ENCODE measurements at places on chromosomes 7 and 10.

DNA sequence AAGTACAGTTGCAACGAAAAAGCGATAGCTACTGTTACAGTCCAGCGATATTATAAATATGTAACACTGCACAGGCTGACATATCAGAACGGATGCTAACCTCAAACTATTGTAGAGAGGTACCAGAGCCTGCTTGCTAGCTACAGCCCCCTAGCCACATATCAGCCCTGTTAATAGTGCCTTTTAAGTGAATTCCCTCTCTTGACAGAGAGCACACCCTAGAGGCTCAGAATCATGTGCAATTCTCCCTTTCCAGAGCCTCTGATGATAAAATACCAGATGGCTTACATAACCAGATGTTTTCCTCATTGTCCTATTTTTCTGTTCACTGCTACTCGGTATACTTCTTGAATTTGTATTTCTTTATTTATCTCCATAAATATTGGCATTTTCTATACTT is 960.7 kb upstream of the CELF2 start:
- no peak for ATAC-seq

- no peak for ATAC-seq
These were observed 142.6 kb downstream of the PLXDC2 start for GRCh38 chr10:19958787-19959186.

- ATAC-seq, result peak; percentile 56
These were observed 18.6 kb upstream of the RAPGEF5 start for GRCh38 chr7:22375359-22376048.

DNA sequence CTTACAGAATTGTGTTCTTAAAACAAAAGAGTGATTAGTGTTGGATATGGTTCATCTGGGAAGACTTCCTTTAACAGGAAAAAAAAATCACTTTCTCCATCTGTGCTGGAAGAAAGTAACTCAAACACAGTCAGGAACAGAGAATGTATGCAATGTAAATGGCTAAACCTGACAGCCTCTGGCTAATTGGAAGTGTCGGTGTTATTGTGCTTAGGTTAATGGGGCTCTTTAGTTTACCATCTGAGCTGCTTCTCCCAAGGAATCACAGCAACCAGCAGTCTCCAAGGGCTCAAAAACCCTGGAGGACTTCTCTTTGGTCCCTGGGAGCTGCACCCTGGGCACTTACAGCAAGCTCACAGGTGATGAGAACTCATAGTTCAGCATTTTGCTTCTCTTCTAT is 724.5 kb downstream of the LRMDA start:
- ATAC-seq, result no peak

GRCh38 chr7:30143748-30144251 is 9.0 kb downstream of the MTURN start:
- peak; percentile 17 for ATAC-seq

DNA sequence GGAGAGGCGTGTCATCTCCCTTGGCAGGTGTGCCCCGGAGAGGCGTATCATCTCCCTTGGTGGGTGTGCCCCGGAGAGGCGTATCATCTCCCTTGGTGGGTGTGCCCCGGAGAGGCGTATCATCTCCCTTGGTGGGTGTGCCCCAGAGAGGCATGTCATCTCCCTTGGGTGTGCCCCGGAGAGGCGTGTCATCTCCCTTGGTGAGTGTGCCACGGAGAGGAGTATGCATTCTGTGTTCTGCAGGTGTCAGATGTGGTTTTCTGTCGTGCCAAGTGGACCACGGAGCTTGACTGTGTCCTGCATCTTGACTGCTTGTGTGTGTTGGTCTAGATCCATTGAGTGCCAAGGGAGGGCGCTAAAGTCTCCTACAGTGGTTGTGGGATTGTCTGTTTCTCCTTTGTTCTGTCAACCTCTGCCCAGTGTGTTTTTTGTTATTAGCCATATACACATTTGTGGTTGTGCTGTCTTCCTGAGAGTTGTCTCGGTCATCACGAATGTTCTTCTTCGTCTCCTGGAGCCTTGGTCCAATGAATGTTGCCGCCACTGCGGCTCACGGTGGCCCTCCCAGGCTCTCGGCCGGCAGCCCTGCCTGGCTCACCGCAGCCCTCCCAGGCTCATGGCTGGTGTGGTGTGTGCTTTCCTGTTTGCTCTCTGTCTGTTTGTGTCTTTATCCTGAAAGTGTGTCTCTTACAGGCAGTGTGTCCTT is 96.8 kb downstream of the INPP5A start:
- ATAC-seq, result no peak

GRCh38 chr7:136741941-136742340 is 126.5 kb upstream of the CHRM2 start:
- ATAC-seq, result no peak

DNA sequence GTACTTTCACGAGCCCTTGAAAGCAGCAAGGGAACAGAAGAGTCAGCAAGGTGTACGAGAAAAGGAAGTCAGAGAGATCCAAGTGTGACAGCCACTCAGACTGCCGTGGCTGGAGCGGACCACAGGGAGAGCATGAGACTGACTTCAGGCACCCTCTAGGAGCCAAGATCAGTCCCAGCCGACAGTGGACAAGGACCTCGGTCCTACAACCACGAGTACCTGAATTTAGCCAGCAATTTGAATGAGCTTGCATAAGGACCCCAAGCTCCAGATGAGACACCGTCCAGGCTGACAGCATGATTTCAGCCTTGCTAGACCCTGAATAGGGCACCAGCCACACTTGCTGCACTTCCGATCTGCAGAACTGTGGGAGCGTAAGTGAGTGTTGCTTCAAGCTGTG is 13.7 kb upstream of the EBF3 start:
- ATAC-seq, result no peak

DNA sequence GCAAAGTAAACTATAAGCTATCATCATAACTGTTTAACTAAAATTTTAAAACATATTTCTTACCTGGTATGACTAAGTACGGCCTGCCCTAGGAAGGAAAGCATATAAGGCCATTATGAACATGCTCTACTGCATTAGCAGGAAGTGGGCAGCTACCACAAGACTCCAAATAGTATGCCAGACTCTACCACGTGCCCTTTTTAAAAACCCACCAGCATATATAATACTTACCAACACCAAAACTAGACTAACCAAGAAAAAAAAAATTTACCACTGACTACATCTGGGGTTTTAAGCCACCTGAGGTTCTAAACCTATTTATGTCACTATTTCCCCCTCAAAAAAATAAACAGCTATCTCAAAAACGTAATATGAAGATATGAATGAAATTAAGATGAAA is 30.1 kb downstream of the NUDCD3 start:
- ATAC-seq, result no peak

GRCh38 chr7:78792624-78793023 is 660.8 kb downstream of the MAGI2 start:
- no peak for ATAC-seq

DNA sequence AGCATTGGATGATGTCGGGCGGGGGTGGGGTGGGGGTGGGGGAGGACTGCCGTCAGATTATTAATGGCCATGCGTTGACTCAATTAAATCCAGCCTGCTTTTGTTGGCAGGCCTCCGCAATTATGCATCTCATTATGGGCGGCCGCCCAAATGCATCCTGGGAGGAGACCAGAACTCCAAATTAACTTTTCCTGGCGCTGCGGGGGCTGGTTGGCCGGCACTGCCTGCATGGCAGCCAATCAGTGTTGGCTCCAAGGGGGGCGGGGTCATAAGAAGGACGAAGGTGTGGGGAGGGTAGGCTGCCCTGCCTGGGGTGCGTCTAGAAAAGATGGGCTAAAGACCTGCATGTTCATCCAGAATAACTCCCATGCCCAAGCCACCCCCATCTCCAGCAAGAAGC is 83.9 kb upstream of the PAX2 start:
- no peak for ATAC-seq

- ATAC-seq, result peak; percentile 15
These were observed 177.9 kb downstream of the TAX1BP1 start for GRCh38 chr7:27917774-27918314.

DNA sequence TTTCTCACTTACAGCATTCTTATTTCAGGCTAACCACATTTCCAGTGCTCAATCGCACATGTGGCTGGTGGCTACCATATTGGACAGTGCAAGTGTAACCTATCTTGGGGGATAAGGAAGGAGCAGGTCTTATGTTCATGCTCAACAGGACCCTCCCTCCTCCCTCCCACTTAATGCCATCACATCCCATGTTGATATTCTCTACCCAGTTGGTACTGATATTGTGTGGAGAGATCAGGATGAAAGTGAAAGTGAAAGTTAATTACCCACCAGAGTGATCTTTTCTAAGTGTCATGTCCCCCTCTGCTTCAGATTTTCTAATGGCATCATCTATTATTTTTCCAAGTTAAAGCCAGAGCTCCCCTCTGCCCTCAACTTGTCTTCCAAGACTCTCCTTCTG is 91.6 kb downstream of the BMPER start:
- no peak for ATAC-seq

DNA sequence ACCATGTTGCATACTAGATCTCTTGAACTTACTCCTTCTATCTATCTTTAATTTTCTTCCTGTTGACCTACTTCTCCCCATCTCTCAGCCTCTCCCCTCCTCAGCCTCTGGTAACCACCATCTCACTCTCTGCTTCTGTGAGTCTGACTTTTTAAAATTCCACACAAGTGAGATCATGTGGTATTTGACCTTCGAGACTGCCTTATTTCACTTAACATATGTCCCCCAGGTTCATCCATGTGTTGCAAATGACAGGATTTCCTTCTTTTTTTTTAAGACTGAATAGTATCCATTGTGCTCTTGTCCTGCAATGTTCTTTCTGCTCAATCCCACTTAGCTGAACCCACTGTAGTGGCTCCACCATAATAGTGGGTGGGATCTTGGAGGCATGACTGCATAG is 51.4 kb upstream of the DNAJC1 start:
- ATAC-seq, result no peak

DNA sequence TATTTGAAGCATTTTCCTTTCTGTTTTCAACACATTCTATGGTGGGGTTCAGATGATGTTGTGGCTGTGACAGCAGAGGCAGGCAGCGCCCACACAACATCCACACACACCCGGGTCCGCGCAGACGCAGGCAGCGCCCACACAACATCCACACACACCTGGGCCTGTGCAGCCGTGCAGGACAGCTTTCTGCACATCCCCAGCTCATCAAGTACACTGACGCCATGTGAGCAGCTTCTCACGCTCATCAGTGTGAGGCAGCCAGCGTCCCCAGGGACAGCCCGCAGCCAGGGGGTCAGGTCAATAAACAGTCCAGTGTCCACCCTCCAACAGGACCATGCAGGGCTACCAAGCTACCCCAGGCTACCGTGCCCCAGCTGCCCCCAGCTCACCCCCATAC is 272.8 kb upstream of the TCERG1L start:
- ATAC-seq, result no peak

GRCh38 chr10:96636551-96636950 is 49.7 kb upstream of the TM9SF3 start:
- no peak for ATAC-seq

DNA sequence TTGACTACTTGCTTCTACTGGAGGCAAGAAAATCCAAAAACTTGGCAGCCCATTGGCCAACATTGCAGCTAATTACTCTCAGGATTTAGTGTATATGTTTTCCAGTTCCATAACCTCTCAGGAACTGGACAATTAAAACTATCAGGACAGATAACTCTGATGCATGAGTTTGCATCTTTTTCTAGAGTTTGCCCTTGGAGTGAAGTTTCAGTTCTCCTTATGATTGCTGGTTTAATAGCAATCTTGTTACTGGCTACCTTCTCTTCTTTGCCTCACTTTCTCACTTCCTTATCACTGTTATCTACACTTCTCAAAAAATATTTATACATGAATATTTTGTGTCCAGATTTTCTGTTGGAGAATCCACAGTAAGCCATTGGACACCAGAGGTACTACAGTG is 735.9 kb downstream of the PCDH15 start:
- no peak for ATAC-seq

GRCh38 chr10:127854769-127855590 is 37.8 kb downstream of the CLRN3 start:
- ATAC-seq, result no peak

GRCh38 chr10:59779756-59780533 is 26.7 kb upstream of the MRLN start:
- no peak for ATAC-seq

- no peak for ATAC-seq
These were observed 127.9 kb downstream of the CPED1 start for GRCh38 chr7:121116396-121116795.

- ATAC-seq, result no peak
These were observed 44.5 kb downstream of the KIF20B start for GRCh38 chr10:89745903-89746302.

- ATAC-seq, result no peak
These were observed 6.0 kb upstream of the ELFN1 start for GRCh38 chr7:1663857-1664651.

DNA sequence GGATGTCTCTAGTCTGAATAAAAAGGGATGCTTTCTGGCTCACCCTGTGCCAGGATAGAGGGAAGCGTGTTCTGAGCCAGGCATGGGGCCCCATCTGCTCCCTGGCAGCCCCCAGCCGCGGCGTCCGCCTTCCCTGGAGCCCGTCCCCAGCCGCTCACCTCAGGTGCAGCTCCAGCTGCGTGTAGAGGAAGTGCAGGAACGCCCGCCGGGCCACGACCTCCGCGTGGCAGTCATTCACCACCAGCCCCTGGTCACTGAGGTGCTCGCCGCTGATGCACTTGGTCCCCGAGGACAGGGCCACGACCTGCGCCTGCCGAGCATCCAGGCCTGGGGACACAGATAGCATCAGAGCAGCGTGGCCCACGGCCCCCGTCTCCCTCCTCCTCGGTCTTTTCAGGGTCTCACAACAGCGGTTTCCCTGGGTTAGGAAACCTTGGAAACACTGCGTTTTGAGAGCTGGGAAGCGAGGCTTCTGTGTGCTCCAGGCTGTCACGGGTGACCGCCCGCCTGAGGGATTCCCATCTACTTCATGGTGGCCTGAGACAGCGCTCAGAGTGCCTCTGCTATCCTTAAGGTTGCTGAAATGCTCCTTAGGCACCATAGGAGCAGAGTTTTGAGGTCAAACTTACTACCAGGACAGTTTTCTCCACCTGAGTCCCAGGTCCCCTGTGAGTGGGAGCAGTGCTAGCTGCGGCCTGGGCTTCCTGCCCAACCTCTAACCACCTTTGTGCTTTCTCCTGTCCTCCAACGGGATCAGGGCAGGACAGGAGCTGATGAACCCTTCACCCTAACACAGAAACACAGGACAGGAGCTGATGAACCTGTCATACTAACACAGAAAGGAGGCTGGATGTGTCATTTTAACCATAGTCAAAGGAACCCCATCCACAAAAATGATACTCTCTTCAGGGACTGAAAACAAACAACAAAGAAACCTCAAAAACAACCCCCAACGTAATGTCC is 186.1 kb downstream of the WDR37 start:
- no peak for ATAC-seq

- ATAC-seq, result no peak
These were observed 18.6 kb downstream of the PFKP start for GRCh38 chr10:3085785-3086567.

- ATAC-seq, result no peak
These were observed 332.6 kb upstream of the GHITM start for GRCh38 chr10:83806717-83807116.

GRCh38 chr10:79192677-79193003 is 123.9 kb downstream of the ZMIZ1 start:
- ATAC-seq, result peak; percentile 30

Data from SK-N-SH treated with all-trans-retinoic acid at 6 μM for 48 hours (cell line).